ENCODE measurements at places on chromosomes 16 and 17.
A peak's percentile ranks its signal among the peaks of the same experiment; 100 is the strongest.

DNA sequence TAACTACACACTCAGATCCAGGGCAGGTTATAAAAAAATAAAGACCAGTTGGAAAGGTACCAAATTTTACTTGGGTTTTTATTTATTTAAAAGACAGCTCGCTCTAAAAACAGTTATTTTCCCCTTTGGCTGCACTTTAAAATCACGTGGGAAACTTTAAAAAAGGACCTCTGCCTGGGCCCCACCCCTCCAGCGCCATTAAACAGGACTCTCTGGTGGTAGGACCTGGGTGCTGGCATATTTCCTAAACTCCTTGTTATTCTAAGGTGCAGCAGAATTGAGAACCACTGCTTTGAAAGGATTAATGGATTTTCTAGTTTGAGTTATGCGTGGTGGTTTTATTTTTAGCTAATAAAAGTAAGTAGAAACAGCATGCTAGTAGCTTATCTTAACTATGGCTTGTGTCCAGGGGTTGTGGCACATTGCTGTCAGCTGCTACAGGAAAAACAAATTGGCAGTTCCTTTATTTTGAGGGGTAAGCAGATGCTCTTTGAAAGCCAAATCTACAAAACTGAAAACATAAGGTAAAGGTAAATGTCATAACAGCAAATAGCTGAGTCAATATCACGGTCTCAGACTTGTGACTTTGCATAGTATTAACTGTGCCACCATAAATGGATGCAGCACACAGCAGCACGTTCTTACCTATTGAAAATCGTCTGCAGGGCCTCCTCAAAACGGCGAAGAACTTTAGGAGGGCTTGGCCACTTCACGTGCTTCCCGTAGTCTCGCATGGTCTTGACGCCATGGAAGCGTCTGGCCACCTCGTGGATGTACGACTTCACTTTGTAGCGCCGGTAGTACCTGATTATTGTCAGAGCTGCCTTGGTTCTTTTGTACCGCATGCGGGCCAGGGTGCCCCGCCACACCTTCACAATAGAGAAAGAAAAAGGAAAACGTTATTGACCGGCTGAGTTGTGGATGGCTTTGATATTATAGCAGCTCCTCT is 172.0 kb downstream of the CDK5R1 start:
- no peak for DNase-seq

DNA sequence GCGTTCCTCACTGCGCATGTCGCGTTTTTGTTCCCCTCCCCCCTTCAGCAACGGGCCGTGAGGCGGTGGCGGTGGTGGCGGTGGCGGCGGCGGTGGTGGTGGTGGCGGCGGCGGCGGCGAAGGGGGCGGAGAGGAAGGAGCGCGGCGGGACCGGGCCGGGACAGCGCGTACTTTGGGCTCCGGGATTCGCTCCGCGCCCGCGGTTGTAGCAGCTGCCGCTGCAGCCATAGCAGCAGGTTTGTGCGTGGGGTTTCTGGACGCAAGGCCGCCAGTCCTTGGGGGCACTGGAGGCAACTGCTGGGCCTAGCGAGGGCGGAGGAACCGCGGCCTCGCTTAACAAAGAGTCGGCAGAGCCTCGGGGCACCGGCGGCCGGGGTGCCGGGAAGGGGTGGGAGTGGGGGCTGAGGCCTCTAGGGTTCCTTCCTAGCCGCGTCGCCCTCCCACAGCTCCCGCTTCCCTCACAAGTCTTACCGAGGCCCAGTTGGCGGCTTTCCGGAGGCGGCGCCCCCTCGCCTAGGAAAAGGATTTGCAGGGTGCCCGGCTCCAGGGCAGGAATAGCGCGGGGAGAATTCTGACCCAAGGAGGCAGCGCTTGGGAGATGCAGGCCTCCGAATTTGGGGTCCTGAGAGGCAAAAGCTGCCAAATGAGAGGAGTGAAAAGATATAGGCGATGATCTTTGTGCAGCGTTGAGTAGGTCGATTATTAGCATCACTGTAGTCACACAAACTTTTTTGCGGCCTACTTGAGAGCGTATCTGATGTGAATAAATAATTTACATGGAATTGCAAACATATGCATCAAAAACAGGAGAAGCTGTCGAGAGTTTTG is at the start of gene DDX42:
Gene DDX42 (plus strand): TSS at position 30 of the 828 bp plus-strand sequence. CDS start 12,880 bp downstream, outside the sequence.
- DNase-seq = peak; percentile 86

DNA sequence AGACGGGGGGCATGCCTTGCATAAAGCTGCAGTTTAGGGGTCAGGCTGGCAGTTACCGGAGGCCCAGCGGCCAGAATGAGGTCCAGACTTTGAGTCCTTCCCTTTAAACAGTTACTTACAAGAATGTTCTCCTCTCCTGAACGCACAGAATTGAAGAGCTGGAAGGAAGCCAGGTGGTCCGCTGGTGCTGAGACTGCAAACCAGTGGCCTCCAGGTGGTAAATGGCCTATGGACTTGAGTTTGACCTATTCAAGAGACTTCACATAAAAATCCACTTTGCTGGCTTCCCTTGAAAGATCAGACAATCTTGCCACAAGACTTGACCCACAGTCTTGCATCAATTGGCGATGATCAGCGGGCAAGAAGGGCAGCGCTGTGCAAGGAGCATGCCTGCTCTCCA is 14.7 kb upstream of the SEZ6 start:
- DNase-seq = no peak

DNA sequence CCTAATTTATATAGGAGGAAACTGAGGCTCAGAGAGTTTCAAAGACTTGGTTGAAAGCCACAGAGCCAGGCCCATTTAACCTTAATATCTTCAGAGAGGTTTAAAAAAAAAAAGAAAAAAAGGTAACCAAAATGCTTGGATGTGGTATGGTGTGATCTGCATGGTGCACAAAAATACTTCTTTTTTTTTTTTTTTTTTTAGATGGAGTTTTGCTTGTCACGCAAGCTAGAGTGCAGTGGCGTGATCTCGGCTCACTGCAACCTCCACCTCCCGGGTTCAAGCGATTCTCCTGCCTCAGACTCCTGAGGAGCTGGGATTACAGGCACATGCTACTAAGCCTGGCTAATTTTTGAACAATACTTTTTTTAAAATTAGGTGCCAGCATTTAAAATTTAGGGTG is 101.8 kb downstream of the XYLT1 start:
- no peak for DNase-seq

DNA sequence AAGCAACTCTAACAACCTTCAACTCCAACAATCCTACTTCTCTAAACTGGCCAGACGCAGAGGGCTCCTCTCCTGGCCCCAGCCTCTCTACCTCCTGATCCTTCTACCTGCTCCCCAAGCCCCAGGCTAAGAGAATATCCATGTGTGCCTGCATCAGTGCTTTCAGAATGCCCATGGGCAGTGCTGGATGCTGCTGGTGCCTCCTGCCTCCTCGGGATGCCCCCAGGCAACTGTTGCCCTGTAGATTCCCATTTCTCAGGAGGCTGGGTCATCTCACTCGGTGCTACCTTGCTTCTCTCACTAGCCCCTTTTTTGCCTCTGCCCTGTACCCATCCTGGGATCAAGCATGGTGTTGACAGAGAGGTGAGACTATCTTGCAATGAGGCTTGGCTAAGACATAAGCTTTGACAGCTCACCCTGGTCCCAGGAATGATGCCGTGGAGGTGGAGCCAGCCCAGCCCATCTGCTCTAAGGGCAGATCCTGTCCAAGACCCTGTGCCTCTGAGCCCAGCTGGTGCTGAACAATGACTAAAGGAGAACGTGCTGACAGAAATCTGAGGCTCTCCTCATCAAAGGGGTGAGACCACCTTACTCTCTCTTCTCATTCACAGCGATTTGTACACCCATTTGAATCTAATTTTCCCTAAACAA is 19.4 kb upstream of the SUPT4H1 start:
- DNase-seq = no peak

GRCh38 chr17:62780269-62780668 is 27.8 kb downstream of the MARCHF10 start:
- DNase-seq = no peak

DNA sequence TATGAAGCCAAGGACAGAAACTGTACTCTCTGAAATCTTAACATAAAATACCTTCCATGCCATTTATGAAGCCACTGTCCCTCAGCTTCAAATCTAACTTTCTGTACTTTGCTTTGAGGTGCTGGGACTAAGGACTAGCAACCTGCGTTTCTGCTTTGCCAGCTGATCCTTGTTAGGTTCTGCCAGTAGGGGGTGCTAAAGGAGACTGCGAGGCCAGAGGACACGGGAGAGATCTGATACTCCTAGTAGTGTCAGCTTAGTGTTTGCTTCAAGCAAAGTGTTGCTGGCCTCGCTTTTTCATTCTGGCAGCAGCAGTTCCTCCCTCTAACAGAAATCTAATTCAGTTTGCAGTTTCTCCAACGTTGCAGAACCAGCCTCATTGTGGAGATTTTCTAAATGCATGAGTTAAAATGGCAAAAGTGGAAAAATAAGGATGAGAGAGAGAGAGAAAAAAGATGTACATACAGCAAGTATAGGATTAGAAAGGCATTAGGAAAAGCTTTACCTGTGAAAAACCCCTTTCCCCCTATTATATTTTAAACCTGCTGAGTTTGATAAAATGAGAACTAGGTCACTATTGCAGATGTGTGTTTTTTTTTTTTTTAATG is 297.5 kb downstream of the CA10 start:
- DNase-seq = no peak

DNA sequence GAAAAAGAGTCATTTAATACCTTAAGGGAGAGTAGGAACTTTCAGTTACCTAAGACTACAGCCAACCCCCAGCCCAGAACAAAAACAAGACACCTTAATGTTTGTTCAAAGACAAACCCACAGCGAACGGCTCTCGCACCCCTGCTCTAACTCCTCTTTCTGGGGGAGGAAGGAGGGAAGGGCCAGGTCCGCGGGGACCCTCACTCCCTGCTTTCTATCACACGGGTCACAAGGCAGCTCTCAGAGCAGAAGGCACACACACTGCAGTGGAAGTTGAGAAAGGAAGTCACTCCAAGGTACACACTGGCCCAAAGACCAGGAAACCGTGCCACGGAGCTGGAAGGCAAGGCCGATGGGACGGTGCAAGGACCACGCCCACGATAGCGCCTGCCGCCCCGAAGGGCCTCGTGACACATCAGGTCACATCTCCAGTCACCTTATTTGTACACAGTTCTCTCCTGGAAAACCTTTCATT is 10.0 kb downstream of the LITAFD start:
- DNase-seq = no peak

- no peak for DNase-seq
Measured at GRCh38 chr16:56898847-56899246, 33.1 kb upstream of the HERPUD1 start.

DNA sequence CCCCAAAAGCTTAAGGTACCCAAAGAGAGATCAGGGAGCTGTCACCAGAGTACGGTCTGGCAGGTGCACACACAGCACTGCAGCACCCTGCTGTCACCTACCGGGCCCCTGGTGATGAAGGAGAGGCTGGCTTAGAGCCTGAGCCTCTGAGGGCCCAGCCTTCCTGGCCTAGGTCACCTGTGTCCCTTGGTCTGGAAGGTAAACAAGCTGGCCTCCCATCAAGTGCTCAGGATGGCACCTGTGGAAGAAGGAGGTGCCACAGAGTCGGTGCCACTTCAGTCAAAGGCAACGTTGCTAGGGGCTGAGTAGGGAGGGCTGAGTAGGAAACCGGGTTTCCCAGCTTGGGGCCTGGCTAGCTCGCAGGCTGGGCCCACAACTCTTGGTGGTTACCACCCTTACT is 70.7 kb downstream of the COG7 start:
- DNase-seq = no peak

- DNase-seq = no peak
Measured at GRCh38 chr16:10564591-10564990, 15.8 kb downstream of the EMP2 start.

DNA sequence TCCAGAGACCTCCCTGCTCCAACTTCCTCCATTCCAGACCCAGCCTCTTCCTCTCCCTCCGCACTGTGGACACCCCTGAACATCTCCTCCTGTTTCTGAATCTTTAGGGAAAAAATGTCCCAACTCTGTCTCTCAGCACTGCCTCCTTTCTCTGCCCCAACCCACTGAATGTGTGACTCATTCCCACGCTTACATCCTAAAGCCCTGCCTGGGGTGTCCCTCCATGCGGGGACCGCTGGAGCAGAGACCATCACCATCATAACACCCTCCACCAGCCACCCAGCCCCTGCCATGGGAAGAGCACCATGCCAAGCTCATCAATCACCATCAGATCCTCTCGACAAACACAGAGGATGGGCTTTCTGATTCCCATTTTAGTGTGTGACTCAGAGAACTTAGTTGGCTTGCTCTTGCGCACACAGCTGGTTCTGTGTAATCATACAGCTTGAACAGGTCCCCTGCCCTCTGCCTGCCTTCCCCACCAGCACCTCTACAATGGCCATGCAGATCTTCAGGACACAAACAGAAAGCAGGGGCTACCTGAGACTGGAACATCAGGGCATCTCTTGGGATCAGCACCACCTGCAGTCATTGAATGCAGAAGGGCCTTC is 10.7 kb downstream of the RPRML start:
- DNase-seq = no peak

DNA sequence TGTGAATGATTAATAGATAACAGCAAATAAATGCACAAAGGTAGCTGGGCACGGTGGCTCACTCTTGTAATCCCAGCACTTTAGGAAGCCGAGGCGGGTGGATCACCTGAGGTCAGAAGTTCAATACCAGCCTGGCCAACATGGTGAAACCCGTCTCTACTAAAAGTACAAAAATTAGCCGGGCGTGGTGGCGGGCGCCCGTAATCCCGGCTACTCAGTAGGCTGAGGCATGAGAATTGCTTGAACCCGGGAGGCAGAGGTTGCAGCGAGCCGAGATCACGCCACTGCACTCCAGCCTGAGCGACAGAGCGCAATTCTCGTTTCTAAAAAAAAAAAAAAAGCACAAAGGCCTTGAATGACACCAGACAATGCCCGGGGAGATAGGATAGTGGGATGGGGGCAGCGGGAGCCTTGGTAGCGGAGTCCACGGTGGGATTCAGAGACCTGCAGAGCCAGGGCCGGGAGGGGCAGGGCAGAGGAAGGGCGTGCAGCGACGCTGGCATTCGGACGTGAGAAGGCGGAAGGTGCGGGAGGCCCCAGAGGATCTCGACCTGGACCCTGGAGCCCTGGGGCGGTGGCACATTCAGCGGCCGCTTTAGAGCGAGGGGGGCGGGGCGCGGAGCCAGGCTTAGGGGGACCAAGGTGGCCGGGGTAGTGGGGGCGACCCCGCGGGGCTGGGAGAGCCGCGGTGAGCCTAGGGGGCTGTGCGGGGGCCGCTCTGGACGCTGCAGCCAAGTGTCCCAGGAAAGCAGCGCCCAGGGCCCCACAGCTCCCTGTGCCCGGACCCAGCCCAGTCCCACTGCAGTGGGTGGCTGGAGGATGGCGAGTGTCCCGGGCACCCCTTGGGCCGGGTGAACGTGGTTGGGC is 999 bp upstream of the FLYWCH2 start:
- DNase-seq = no peak

Data from stimulated activated CD4-positive, alpha-beta T cell treated with anti-CD3 and anti-CD28 coated beads, Interleukin-1b, Interleukin-23, amount 100 ng/mL, for 24 hours (primary cell).